ENCODE measurements at places on chromosomes 7 and 10.

DNA sequence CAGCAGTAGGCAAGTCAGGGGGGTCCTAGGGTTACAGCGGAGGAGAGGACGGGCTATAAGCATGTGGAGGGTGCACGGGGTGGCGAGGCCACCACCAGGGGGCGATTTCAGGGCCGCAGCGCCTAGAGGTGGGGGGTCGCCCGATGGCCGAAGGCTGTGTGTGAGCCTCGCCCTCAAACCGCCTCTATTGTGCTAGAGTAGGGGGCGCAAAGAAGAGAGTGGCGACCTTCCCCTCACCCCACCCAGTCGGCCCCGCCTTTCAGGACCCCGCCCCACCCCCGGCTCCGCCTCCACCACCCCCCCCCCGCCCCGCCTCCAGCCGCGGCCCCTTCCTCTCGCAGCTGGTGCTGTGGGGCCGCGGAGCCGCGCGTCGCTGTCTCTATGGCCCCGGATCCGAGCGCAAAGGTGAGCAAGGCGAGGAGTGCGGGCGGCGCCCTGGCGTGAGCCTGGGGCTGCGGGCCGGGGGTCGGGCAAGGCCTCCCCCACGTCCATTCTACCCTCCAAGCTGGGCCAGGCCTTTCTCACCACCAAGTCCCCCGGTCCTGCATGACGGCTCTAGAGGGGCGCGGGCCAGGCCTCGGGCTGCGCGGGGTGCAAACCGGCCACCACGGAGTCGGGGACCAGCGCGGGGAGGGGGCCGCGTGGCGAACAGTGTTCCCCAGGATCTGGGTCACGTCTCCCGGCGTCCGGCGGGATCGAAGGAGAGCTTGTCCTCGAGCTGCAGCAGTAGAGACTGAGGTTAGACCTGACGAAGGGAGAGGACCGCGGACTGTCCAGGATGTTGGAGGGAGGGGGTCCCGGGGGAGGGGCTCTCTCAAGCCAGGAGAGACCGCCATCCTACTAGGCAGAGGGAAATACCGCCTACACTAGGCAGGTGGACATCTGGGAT, at the start of gene SEMA4G:
Gene SEMA4G, plus strand, starts transcription at position 318 of the 889 bp plus-strand sequence. CDS start 3,409 bp downstream, outside the sequence.
- peak; percentile 38 for DNase-seq

- no peak for DNase-seq
Observed at GRCh38 chr10:86065711-86066251, 300.8 kb downstream of the GRID1 start.

- peak; percentile 82 for DNase-seq
Observed at GRCh38 chr7:5424749-5425506, 1.3 kb upstream of the TNRC18 start.

- DNase-seq: no peak
Observed at GRCh38 chr10:76150139-76150875, 718.9 kb downstream of the LRMDA start.

- no peak for DNase-seq
Observed at GRCh38 chr10:82397854-82398253, 522.9 kb downstream of the NRG3 start.

- no peak for DNase-seq
Observed at GRCh38 chr7:8560501-8560900, 127.1 kb downstream of the NXPH1 start.
